ENCODE measurements at places on chromosomes 12 and 14.

DNA sequence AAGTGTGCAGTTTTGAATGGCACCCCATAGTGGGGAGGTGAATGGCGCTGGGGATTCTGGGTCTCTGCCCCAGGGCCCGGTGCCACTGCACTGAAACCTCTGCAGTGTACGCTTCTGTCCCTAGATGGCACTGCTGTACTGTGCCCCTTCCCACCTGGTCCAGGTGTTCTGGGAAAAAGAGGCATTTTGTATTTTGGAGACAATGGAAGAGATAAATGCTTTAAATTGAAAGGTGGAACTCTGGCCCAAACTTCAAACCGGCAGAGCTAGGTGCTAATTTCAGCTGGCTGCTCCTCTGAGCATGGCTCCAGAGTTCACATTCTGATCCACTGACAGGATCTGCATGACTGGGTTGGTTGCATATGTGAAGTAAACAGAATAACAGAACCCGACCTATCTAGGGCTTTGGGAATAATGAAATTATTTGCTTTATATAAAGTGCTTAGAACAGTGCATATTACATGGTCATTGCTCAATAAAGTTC lies 52.2 kb downstream of the KRT80 start:
- no peak for DNase-seq

DNA sequence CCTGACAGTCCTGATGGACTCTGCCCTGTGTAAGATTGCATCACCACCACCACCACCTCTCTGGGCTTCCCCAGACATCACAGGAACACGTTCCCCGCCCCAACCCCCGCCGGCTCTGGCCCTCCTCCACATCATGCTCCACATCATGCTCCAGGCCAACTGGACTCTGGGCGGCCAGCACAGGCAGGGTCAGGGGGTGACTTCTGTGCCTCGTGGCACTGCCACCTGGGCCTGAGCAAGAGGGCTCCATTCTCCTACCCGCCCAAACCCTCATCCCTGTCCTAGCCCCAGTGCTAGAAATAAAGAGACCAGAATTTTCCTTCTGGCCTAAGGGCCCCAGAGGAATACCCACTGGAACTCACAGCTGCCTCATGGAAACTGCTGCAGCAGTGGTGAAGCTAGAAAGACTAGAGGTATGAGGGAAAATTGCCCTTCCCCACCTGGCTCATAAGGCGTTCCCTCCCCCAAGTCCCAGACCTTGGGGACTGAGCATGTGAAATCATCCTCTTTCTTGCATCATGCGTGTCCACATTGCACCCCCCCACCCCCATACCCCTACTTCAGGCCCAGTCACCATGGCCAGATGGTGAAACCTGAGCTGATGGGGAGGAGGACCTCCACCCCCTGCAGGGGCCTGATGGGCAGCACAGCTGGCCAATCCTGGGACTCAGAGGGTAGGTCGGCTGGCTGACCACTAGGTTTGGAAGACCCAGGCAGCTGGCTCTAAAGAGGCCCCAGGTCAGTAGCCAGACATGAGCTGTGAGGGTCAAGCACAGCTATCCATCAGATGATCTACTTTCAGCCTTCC lies at the start of gene INHBE:
TSS of gene INHBE (plus strand) at position 742 of the 808 bp plus-strand sequence. CDS start 230 bp downstream, outside the sequence.
- DNase-seq, result peak; percentile 97

DNA sequence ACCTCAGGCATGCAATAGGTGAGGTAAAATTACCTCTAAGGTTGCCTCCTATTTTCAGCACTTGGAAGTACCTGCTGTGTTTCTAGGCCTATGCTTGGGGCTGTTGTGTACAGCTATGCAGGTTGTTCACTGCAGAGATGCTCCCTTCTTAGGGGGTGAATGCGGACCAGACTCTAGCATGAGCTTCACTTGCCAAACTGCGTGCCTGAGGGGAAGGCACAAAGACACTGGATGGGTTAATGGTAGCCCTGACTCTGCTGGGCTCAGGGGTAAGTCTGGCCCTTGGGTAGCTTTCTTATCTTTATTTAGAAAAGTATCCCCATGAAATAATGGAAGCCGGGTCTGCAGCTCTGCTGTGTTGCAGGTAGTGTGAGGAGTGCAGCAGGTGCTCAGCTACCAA lies 35.7 kb downstream of the B4GALNT3 start:
- no peak for DNase-seq

DNA sequence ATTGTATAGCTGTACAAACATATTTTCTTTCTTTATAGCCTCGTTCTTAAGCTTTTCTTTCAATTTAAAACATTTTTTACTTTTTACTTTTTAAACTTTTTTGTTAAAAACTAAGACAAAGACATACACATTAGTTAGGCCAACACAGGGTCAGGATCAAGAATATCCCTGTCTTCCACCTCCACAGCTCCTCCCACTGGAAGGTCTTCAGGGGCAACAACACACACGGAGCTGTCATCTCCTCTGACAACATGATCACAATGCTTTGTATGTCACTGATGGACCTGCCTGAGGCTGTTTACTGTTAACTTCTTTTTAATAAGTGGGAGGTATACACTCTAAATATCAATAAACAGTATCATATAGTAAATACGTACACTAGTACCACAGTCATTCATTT lies 191.3 kb downstream of the SYT10 start:
- DNase-seq, result no peak

- no peak for DNase-seq
Measured at GRCh38 chr14:51865953-51866747, 5.7 kb downstream of the GNG2 start.

DNA sequence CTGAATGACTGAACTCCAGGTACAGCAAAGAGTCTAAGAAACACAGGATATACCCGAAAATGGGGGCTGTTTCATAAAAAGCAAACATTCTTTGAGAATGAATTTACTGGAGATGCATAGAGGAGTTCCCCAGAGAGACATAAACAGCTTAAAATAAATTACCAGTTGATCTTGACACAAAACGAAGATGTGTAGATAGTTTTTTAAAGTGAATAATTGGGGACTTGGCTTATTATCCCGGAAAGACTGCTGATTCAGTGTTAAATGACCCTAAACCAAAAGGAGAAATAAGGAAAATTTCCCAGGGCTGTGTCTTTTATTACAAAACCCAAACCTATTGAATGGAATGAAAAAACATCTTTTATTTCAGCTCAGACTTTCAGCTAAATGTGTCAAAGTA lies 1052.8 kb upstream of the TMEM132C start:
- DNase-seq, result peak; percentile 74

DNA sequence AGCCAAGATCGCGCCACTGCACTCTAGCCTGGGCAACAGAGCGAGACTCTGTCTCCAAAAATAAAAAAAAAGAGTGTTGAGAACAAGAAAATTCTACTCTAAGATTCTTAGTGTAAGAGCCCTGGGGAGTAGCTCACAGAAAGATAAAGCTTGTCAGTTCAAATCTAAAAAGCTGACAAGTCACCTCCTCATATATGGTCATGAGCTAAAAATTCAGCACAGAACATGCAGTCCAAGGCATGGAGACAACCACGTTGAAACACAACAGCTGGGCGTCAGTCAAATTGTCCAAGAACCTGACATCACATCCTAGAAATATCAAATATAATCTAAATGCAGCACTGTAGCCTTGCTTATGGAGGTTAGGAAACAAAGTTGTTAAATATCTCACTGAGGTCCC lies 47.8 kb downstream of the CLIP1 start:
- no peak for DNase-seq

GRCh38 chr12:31570880-31571279 lies 20.1 kb downstream of the DENND5B start:
- DNase-seq, result no peak

DNA sequence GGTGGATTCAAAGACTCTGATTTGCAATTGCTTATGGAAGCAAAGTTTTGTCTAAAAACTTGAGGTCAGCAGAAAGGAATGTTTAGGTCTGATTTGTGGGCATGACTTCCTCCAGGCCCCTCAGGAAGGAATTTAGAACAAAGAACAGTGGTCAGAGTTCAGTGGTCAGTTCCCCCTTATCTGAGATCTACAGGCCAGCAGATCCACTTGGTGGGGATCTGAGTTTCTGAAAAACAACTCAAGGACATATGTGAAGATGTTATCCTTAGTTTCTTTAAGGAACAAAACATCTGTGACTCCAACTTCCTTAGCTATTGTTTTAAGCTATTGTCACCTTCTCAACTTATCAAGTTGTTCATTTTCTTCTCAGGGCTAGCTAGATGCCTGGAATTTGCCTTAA lies 28.0 kb upstream of the NAA30 start:
- DNase-seq, result no peak

- DNase-seq, result no peak
Measured at GRCh38 chr12:48118284-48118871, 786 bp upstream of the PFKM start.

DNA sequence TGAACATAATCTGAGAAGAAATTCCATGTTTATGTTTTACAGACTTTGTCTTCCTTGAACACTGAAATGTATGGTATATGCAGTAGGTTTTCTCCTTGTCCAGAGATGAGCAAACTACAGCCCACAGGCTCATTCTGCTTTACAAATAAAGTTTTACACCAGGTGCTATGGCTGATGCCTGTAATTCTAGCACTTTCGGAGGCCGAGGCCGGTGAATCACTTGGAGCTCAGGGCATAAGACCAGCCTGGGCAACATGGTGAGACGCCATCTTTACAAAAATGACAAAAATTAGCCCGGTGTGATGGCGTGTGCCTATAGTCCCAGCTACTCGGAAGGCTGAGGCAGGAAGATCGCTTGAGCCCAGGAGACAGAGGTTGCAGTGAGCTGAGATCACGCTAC lies 64.7 kb downstream of the LRP6 start:
- no peak for DNase-seq

- DNase-seq, result no peak
Measured at GRCh38 chr14:75306927-75307699, 28.5 kb downstream of the FOS start.

GRCh38 chr12:109716512-109717389 lies 3.1 kb downstream of the FAM222A start:
- DNase-seq, result no peak

- DNase-seq, result no peak
Measured at GRCh38 chr14:80110721-80111120, 100.6 kb downstream of the DIO2 start.

- DNase-seq, result no peak
Measured at GRCh38 chr12:17079251-17079909, 473.4 kb upstream of the LMO3 start.

DNA sequence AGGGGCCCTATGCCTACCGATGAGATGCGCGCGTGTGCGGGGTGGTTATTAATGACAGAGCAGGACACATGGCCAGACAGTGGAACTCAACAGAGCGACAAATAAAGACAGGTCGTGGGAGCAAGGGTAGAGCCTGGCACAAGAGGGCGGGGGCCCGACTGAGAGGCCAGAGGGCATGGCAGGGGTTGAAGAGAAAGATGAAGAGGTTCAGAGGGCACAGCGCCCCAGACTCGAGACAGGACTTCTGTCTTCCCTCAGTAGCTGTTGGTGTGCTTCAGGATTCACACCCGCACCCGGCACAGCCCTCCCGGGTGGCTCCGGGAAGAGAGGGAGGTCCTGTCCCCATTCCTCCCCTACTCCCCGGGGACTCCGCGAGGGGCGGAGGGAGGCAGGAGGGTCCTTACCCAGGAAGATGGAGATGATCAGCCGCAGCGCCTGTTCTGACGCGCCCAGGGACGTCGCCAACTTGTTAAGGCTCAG lies 366 bp downstream of the LPCAT3 start:
- DNase-seq, result peak; percentile 46

DNA sequence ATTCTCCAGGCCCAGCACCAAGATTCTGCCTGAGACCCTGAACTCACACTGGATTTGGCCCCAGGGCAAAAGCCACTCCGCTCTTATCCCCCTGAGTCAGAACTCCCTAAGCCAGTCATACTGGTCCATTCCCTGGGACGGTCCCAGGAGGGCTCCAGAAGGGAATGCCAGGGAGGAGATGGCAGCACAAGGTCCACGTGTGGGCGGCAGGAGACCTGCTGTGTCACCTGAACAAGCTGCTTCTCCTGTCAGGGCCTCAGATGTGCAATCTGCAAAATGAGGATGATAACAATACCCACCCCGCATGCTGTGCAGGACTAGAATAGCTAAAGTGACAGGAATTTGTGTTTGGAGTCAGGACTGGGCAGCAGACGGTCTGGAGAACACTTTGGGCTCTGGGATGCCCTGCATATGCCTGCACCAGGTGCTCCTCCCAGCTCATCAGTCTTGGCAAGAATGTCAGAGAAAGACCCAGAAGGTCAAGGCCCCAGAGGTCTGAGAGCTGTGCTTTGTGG lies 40.3 kb downstream of the CMKLR1 start:
- DNase-seq, result no peak

DNA sequence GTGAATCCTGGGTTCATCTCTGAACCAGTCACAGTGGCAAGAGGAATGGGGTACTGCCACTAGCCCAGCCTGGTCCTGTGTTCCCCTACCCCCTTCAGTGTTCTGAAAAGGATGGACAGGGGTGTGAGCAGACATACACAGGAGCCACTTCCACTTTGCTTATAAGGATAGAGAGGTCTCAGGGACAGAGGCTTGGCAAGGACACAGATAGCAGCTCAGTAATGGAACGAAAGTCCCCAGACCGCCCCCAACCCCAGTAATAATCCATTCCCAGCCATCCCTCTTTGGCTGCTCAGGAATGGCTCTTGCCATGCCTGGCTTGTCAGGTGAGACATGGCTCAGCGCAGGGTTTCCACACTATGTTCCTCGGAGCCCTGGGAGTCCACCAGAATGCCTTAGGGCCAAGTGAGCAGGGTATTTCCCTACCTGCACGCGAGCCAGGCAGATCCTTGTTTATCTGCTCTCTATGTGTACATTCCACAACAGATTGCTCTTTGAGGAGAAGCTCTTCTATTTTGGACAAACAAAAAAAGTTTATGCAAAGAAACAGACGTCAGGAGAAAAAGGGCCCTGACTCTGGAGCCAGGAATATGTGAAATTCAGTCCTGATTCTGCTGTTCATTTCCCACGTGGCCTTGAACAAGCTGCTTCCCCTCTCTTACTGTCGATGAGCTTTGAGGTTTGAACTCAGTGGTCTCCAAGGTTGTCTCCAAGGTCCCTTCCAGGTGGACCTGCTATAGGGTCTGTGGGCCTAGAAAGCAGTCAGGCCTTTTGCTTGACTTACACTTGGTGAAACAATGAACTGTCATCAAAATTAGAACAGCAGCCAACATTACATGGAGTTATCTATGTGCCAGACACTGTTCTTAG lies 10.0 kb downstream of the UBE3B start:
- no peak for DNase-seq

- peak; percentile 58 for DNase-seq
Measured at GRCh38 chr12:93177208-93178153, 200.2 kb upstream of the NUDT4 start.

Data from fibroblast of skin of right quadriceps (primary cell).